ENCODE measurements at places on chromosomes 16 and 17.

DNA sequence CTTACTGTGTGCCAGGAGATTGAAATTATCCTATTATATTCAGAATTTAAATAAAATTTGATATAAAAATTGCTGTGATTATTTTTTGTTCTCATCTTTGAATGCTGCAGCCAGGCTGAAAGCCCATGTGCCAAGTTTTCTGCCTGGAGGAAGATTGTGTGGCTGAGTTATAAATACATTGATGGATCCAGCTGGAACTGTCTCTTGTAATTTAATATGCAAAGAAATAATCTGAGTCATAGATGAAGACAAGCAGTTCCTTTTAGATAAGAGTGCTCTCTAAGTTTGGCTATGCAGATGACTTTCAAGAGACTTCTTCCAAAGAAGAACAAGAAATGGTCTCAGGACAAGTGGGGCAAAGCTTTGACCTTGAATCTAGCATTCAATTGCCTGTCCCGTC lies 871.0 kb downstream of the CDH11 start:
- DNase-seq: no peak

DNA sequence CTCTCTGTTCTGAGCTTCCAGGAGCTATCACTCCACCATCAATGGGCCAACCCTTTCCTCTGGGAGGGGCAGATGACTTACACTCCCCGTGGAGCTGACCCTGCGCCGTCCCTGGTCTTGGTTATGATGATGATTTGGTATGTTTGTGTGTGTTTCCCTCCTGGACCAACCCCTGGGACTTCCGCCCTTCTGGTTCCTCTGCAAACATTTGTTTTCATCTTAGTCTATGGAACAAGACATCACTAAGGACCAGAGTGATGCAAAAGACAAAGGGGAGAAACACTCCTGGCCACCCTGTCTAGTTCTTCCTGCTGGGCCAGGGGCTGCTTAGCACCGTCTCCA lies 13.7 kb downstream of the CBX4 start:
- no peak for DNase-seq

- DNase-seq: peak; percentile 44
Observed at GRCh38 chr17:80146121-80147034, 550 bp downstream of the EIF4A3 start.

GRCh38 chr17:44324092-44324570 lies 492 bp downstream of the SLC25A39 start:
- no peak for DNase-seq

GRCh38 chr17:43854498-43854897 lies 7.5 kb downstream of the CD300LG start:
- no peak for DNase-seq

DNA sequence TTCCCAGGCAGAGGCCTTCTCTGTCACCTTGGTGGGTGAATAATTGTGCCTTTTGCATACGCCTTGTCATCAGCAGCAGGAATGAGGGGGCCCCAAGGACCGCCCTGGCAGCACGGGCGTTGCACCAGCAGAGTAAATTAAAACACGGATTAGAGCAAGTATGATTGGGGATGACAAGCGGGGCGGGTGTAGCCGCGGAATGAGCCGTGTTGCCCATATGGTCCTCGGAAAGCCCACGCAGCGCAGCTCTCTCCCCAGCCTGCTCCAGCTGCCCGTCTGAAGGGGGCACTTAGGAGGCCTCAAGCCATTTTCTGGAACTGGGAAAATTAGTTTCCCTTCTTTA lies 299.4 kb upstream of the IRX3 start:
- DNase-seq: no peak

- no peak for DNase-seq
Observed at GRCh38 chr17:81834831-81835267, at the start of gene PPP1R27. PPP1R27 (minus strand) TSS chr17:81835050; CDS start chr17:81834953, 97 bp downstream.

- DNase-seq: peak; percentile 70
Observed at GRCh38 chr16:57609541-57610401, 18.7 kb upstream of the ADGRG1 start.

DNA sequence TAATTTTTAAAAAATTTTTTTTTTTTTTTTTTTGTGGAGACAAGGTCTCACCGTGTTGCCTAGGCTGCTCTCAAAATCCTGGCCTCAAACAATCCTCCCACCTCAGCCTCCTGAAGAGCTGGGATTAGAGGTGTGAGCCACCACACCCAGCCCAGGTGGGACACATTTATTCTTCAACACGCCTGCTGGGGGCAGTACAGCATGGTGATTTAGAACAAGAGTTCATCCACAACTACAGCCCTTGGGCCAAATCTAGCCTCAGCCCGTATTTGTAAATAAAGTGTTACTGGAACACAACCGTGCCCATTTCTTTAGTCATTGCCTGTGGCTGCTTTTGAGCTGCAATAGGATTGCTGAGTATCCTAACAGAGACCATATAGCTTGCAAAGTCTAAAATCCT lies 92.8 kb downstream of the KATNIP start:
- DNase-seq: no peak

DNA sequence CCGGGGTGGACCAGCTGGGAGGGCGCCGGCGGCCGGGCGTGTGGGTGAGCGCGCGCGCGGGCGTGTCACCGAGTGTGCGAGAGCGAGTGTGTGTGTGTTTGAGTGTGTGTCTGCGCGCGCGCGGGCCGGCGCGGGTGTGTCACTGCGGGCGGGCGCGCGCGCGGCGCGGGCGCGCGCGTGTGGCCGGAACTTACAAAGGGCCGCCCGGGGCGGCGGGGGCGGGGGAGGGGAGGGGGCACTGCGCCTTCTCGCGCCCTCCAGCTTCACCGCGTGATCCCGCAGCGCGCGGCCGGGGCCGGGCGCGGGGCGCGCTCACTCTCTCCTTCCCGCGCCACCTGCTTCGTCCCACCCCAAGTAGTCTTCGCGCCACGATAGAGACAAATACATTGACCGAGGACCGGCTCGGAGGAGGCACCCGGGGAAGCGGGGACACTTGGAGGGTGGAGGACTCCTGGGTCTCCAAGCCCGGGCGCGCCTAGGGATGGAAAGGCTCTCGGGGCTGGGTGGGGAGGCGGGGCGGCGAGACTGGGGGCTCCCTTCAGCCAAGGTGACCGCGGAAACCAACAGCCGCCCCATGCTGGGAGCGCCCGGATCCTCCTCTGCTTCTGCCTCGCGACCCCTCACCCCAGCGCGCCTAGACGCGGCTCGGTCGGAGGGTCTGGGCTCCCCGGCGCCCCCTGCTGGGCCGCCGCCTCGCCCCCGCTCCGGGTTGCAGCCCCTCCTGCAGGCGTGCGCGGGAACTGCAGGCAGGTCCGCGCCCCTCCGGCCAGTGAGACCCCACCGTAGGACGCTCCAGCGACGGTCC lies at the start of gene SRCIN1:
TSS of gene SRCIN1 (minus strand) at position 112 of the 805 bp plus-strand sequence. CDS start 247 bp downstream, outside the sequence.
- peak; percentile 14 for DNase-seq

All from T-helper 2 cell (primary cell).